NCI-H1092 (cell line): ENCODE measurements at places on chromosomes 11 and 22.

GRCh38 chr22:48975316-48975741 is 852.3 kb downstream of the BRD1 start:
- DNase-seq = no peak

GRCh38 chr11:32131321-32131720 is 40.4 kb downstream of the RCN1 start:
- no peak for DNase-seq

DNA sequence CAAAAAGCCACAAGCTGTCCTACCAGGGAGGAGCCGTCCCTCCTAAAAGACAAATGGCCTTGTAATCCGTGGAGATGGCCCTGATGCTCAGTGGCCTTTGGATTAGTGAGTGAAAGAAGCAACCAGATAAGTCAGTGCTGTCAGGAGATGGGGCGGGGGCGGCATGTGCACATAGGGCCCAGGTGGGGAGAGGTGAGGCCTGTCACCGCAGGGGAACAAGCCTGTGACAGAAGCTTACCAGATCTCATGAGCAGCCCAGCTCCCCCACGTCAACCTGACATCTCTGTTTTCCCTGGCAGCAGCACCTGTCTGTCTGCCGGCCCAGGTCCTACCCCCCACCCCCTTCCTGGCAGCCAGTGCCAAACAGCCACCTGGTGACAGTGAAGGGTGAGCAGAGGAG is 162.6 kb downstream of the BUD13 start:
- DNase-seq = peak; percentile 58

DNA sequence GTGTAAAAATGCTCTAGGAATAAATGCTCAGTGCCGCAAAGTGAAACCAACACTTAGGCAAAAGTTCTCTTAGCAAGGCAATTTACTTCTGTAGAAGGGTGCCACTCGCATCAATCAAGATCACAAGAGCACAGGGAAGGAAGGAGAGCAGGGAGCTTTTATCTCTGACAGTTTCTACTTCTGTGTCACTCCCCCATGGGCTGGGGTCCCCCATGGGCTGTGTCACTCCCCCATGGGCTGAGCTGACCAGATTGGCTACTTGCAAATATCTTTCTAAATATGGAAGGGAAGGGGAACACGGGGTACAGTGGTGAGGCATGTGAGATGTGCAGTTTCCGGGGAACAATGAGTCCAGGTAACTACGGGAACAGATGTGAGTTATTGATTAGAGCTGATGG is 397 bp downstream of the OR52N2 start:
- no peak for DNase-seq

DNA sequence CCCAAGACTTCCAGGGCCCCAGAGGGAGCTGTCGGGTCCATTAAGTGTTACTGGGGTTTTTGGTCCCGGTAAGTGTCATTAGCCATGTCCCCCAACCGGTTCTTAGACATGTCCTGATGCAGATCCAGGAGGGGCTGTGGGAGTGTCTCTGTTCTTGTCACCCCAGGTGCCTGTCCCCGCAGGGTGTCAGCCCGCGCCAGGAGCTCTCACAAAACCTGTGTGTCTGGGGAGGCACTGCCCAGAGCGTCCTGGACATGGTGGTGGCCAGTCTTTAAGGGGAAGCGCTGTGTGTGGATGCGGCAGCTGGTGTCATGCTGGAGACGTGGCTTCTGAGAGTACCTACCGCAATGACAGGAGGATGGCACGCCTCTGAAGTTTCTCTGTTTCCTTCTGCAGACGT is 12.5 kb upstream of the PARVG start:
- no peak for DNase-seq

GRCh38 chr11:113896156-113896879 is 8.3 kb upstream of the HTR3B start:
- DNase-seq = peak; percentile 46

GRCh38 chr11:70597751-70598625 is 199.7 kb downstream of the CTTN start:
- DNase-seq = no peak

- no peak for DNase-seq
Measured at GRCh38 chr11:66891851-66892660, 35.2 kb downstream of the LRFN4 start.

DNA sequence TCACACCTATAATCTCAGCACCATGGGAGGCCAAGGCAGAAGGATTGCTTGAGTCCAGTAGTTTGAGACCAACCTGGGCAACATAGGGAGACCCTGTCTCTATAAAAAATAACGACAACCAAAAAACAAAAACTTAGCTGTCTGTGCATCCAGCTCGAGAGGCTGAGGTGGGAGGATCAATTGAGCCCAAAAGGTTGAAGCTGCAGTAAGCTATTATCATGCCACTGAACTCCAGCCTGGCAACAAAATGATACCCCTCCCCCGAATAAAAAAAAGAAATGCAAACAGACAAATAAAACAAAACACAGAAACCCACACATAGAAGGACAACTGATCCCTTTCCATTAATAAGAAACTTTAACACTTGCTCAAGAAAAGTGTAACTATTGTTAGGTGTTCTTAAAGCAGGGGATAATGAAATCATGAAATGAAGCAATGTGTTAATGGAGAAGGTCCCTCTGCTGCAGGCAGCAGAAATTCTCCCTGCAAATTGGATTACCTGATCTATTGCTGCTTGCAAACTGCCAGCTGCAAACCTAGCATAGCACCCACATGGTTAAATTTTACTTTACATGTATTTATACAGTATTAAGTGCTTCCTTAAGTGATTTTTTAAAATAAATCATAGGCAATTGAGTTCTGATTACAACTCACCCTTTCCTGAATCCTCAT is 226.3 kb downstream of the SBF2 start:
- DNase-seq = no peak

DNA sequence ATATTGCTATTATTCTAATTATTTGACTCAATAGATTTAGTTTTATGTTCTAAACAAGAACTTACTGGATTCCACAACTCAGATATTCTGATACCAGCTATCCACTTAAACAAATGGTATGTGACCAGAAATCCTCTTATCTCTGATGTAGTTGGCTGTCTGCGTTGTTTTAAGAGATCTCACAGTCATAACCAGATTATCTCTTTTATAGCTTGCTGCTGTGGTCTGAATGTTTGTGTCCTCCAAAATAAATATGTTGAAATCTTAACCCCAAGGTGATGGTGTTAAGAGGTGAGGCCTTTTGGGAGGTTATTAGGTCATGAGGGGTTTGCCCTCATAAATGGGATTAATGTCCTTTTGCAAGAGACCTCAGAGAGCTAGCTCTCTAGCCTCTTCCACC is 12.7 kb downstream of the ANKRD42 start:
- no peak for DNase-seq

- DNase-seq = no peak
Measured at GRCh38 chr11:12430351-12430750, 53.0 kb downstream of the PARVA start.
